ENCODE measurements at places on chromosomes 3 and 15. TPM values are rescaled to one million over a fixed set of nuclear protein-coding genes. Genes with fewer than 3 reads are reported as not detected.

The CHST2 gene
- 40.2 TPM for total RNA-seq

GRCh38 chr15:70096215-70097062 is 1.3 kb downstream of the TLE3 start:
- DNase-seq = peak; percentile 57

The SAXO2 gene
- 1.6 TPM for total RNA-seq

GRCh38 chr3:87694678-87695077 is 364.1 kb downstream of the CGGBP1 start:
- DNase-seq = no peak

- peak; percentile 98 for DNase-seq
Measured at GRCh38 chr3:45948311-45948781, 5.1 kb downstream of the CXCR6 start.

DNA sequence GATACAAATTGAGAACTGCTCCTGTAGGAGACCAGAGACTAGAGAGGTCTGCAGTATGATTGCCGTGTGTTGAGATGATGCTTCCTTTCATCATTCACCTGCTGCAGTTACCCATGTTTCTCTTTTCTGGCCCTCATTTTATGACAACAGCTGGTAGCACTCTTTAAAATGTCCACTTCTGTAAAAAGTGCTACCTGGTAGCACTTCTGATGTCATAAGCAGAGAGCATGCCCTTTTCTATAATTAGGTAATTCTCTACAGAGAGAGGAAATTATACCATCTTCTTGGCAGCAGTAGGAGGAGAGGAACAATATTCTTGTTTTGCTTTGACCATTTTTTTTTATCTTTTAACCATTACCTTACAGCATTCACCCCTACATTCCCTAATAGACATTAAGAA is 123.8 kb downstream of the PPM1L start:
- DNase-seq = no peak

The ATP13A5 gene
- not detected for total RNA-seq

GRCh38 chr15:30882849-30883433 is 20.8 kb upstream of the FAN1 start:
- no peak for DNase-seq

- DNase-seq = no peak
Measured at GRCh38 chr15:32130823-32131222, 100.5 kb downstream of the CHRNA7 start.

DNA sequence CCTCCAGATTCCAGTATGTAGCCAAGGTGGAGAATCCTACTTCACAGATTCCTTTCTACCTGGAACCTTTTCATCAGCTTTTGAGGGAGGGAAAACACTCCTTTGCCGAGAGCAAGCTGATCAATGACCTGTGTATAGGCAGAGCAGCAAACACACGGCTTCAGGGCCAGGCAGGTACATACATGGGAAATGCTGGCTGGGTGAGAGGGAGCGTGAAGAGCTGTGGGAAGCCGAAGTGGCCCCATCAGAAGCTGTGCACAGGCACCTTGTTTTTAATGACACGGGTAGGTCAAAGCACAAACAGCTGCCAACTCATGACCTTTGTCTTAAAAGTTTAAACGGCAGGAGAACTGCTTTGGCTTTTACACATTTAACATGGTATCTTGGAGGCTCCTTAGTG is 25.3 kb downstream of the STARD5 start:
- no peak for DNase-seq

GRCh38 chr3:79405183-79405582 is 362.6 kb downstream of the ROBO1 start:
- DNase-seq = no peak

DNA sequence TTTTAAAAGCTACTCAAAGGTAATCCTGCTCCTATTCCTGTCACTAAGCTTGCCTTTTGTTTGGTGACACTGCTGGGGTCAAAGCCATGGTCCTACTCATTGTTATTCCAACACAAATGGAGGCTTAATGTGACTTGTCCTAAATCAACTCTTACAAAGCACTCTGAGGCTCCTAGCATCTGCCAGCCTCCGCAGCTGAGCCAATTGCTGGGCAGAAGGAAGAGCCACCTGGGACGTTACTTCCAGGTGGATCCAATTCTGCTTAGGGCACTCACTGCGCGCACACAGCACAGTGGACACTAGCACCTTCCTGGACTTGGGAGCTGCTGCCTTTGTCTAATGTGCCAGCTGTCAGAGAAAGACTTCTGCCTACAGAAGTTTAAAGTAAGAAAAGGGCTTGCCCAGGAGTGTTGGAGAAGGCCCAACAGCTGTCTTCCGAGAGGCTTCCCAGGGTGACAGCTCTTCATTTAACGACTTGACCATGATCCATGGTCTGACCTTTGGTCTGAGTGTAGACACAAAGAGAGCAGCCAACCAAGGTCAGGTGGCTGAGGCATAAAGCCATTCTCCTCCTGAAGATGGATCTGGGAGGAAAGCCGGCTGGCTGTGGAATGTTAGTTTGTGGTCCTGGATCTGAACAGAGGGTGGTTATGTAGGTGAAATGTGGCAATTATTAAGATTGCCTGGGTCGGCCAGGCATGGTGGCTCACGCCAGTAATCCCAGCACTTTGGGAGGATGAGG is 102.2 kb downstream of the AQP9 start:
- no peak for DNase-seq

DNA sequence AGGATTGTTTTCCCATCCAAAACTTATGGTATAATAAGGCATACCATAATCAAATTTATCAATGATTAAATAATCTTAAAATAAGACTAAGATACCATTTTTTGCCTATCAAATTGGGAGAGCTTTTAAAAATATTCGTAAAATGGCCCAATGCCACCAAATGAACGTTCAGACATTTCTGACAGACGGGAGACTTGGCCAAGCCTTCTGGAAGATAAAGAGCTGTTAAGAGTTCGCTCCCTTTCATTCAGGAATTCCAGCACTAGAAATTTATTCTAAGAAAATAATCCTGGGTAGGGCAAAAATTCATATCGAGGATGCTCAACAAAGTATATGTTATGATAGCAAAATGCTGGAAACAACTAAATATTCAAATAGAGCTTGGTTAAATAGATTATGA is 85.6 kb upstream of the NEO1 start:
- DNase-seq = no peak

GRCh38 chr15:61835496-61836106 is 224.6 kb downstream of the VPS13C start:
- peak; percentile 57 for DNase-seq

- DNase-seq = no peak
Measured at GRCh38 chr3:141231952-141232823, 563 bp downstream of the PXYLP1 start.

DNA sequence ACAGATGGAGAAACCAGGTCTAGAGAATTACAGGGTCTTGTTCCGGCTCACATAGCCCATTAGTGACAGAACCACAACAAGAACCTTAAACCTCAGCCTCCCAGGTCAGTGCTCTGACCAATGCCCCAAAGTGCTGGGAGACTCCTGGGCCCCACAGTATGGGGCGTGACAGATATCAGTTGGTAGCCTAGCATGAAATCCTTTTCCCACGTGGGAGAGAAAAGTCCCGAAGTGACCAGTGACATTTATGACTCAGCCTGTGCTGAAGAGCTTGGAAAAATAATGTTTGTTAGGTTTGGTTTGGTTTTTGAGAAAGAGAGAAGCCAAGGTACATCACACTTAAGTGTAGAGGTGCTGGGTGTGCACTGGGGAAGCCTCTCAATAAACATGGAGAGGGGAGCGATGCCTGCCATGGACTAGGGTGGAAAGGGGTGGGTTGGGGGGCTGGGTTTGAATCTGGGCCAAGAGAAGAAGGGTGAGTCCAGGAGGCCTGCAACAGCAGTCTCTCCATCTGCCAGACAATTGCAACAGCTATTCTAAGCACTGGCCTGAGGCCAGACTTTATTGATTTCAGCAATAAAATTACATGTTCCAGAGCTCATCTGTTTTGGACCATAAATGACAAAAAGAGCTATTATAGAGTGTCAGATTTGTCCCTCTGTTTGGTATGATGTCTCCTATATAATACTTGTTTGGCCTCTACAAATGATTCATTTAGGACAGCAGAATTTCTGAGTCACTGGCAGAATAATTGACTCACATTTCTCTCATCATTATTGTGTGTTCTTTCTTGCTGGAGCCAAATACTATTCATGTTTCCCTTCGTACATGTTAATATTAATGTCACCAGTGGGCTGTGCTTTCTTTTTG is 43.4 kb downstream of the C2CD4A start:
- DNase-seq = peak; percentile 33

The TGM4 gene
- not detected for total RNA-seq

The CAPN3 gene
- total RNA-seq = 2.6 TPM

GRCh38 chr3:73094129-73094528 is 32.7 kb downstream of the EBLN2 start:
- no peak for DNase-seq

- no peak for DNase-seq
Measured at GRCh38 chr3:156792945-156793344, 33.2 kb upstream of the LEKR1 start.

DNA sequence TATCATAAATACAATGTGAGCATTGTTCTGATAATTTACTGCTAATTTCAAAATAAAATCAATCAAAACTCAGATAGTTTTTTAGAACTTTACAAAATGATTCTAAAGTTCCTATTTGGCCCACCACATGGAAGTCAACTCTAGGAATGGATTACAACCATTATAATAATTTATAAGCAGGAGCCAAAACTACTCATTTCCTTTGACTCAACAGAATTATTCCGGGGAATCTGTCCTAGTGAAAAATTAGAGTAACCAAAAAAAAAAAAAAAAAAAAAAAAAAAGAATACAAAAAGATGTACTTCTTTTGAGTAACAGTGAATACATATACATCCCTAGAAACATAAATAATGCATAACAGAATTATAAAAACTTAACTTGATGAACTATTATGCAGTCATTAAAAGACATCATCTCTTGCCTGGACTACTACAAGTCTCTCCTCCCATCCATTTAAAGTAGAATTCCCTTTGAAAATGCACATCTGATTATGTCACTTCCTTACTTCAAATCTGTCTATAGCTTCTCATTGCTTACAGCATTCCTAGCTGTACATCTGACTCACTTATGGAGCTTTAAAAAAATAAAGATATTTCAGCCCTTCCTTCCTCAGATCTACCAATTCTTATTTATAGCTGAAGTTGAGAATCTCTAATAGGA is 43.4 kb downstream of the HDGFL3 start:
- peak; percentile 10 for DNase-seq

GRCh38 chr3:183203670-183204069 is 41.1 kb upstream of the LAMP3 start:
- DNase-seq = no peak

- DNase-seq = no peak
Measured at GRCh38 chr3:69938061-69938460, 61.5 kb upstream of the SAMMSON start.

The THAP10 gene
- total RNA-seq = 2.6 TPM

The GPR27 gene
- not detected for total RNA-seq

DNA sequence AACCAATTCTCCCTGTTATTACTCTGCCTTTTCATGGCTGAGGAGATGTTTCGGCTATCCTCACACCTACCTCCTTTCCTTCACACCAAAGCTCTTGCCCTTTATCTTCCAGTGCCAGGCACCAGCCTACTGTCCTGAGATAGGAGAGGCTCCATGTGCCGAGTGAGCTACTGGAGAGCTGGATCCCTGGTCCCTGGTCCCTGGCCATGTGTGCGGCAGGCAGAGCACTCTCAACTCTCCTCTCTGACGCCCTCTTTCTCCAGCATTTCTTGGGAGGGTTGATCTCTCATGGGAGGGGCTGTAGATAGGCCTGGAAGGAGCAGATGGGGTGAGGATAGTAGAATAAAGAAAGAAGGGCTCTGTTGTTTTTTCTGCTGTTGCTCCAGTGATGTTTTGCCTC is 277.1 kb upstream of the UMPS start:
- no peak for DNase-seq

DNA sequence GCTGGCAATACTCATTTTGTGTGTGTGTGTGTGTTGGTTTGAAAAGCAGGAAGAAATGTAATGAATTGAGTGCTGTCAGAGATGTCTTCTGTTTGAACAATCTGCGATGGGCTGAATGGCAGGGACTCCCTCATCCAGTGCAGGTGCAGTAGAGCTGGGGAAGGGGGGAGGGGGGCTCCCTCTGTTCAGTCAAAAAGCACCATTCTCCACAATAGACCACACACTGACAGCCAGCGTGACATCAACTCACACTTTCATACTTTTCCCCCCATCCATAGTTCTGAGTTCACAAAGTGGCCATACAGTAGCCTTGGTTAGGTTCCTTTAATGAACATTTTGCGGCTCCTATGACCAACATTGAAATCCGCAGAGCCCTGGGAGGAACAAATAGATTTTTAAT is 10.4 kb downstream of the SOX2 start:
- DNase-seq = no peak

The ACTC1 gene
- total RNA-seq = under 0.01 TPM

DNA sequence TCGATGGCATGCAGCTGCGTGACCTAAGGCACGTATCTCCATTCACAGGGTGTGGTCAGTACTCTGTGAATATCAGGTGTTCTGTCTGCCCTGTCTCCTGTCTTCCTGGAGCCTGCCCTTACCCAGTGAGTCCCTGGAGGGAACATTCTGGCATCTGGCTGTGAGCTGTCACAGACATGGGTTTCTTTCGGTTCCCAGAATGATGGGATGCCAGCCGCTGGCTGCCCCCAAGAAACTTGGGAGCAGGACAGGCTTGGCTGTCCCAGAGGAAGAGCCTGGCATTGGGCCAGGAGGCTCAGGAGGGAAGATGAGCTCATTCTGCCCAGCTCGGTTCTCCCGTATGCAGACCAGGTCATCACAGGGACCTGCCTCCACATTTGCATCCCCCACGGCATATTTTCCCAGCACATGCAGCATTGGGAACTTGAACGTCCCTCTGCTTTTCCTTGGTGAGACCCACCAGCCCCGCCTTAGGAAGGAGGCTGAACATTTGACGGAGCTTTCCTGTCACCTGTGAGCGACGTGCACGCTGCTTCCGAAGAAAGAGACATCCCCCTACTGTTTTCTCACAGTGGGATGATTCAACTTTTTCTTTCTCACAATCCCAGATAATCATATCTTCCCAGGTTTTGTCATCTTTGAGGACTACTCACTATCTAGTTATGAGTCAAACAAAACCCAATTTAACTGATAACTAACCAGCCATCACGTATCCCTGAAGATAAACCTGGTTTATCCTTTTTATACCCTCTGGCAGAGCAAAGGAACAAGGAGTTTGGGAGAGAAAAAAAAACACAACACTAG is 22.0 kb upstream of the PGPEP1L start:
- no peak for DNase-seq

GRCh38 chr3:50238549-50239026 is 2.6 kb downstream of the GNAI2 start:
- peak; percentile 29 for DNase-seq

DNA sequence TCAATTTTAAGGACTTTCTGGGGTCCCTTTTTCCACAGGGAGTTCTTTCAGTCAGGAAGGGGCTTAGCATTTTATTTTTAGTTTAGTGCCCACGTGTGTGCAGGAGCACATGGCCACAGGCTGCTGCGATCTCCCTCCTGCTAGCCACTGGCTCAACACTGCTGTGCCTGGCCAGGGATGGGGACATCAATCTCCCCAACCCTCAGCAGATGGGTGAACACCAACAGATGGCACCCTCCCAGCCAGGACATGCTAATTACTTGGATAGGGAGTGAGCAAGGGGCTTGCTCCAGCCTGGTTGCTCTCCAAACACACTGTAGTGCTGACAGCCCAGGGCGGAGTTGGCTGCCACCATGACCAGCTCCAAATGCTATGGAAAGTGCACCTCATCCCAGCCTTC is 7.4 kb upstream of the RIOX2 start:
- no peak for DNase-seq

The CADPS gene
- not detected for total RNA-seq

- no peak for DNase-seq
Measured at GRCh38 chr3:114453361-114453780, 159.5 kb downstream of the TIGIT start.

GRCh38 chr3:128845119-128845777 is 34.2 kb upstream of the ACAD9 start:
- DNase-seq = no peak

GRCh38 chr3:110881069-110881468 is 190.5 kb upstream of the NECTIN3 start:
- no peak for DNase-seq
